Hypothalamus (tissue), 51 donors: ENCODE measurements at places on chromosomes 16 and 17.
A peak's percentile ranks its signal among the peaks of the same experiment; 100 is the strongest.

DNA sequence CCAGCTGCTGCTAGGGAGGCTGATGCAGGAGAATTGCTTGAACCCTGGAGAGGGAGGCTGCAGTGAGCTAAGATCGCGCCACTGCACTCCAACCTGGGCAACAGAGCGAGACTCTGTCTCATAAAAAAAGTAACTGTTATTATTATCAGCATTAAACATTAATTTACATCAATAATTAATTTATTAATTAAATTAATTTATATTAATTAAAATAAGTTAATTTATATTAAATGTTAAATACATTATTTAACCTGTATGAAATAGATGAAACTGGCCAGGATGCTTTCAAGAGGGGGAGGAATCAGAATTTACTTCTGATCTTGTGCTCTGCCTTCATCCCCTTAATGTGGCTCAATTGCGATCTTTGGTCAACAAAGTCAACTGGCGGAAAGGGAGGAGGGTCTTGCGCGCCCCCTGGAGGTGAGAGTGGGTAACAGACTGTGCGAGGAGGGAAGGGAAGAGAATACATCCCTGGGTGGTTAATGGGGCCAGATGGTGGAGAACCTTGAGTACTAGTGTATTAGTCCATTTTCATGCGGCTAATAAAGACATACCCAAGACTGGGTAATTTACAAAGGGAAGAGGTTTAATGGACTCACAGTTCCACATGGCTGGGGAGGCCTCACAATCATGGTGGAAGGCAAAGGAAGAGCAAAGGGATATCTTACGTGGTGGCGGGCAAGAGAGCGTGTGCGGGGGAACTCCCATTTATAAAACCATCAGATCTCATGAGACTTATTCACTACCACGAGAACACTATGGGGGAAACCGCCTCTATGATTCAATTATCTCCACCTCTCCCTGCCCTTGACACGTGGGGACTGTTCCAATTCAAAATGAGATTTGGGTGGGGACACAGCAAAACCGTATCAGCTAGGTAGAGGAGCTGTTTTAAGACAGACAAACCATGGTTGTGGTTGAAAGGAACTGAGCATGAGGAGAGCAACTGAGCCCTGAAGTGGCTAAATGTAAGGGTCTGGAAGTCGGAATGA is 15.7 kb upstream of the CPPED1 start:
- DNase-seq = peak; percentile 17

DNA sequence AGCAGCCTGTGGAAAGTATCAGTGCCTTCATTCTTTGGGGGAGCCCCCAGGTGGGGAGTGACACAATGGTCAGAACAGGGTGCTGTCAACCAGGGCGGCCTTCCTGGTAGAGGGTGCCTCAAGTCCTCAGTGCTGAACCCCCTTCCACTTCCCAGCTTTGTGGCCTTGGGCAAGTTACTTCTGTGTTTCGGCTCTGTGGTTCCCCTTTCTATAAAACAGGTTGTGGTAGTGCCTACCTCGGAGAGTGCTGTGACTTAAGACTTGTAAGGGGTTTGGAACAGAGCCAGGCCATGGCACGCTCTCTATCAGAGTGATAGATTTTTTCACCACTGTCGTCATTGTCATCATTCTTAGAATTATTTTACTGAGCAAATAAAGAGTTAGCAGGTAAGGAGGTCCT is 141.1 kb downstream of the CCDC182 start:
- DNase-seq = no peak

GRCh38 chr17:50044483-50044882 is 11.4 kb upstream of the ITGA3 start:
- DNase-seq = no peak

- no peak for DNase-seq
These were observed 80.4 kb upstream of the ERCC4 start for GRCh38 chr16:13839577-13839976.

- no peak for DNase-seq
These were observed 245.9 kb upstream of the RPL38 start for GRCh38 chr17:73957564-73957963.

- no peak for DNase-seq
These were observed at the start of gene AIPL1 for GRCh38 chr17:6435051-6435450. TSS of gene AIPL1 (minus strand) at chr17:6435121. CDS start at chr17:6435104, 17 bp downstream.

GRCh38 chr17:65050438-65050837 is 6.1 kb downstream of the GNA13 start:
- no peak for DNase-seq

- DNase-seq = no peak
These were observed 943 bp upstream of the PIP4K2B start for GRCh38 chr17:38800237-38800760.

GRCh38 chr16:56199164-56199563 is 7.9 kb downstream of the GNAO1 start:
- DNase-seq = no peak

DNA sequence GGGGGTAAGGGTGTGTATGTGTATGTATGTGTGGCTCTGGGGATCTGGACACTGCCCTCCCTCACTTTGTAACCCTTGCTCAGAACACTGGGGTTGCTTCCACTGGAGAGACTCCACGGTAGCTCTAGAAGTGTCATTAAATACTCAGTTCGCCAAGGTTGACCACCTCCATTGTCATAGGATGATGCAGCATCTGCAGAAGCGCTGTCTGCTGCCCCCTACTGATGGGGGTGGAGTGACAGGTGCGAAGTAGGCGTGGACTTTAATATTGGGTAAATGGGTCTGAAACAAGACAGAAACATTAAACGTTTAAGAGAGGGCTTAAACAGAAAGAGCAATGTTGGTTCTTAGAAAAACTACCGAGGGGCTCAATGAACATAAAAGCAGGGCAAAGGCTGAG is 35.5 kb upstream of the STAC2 start:
- no peak for DNase-seq

DNA sequence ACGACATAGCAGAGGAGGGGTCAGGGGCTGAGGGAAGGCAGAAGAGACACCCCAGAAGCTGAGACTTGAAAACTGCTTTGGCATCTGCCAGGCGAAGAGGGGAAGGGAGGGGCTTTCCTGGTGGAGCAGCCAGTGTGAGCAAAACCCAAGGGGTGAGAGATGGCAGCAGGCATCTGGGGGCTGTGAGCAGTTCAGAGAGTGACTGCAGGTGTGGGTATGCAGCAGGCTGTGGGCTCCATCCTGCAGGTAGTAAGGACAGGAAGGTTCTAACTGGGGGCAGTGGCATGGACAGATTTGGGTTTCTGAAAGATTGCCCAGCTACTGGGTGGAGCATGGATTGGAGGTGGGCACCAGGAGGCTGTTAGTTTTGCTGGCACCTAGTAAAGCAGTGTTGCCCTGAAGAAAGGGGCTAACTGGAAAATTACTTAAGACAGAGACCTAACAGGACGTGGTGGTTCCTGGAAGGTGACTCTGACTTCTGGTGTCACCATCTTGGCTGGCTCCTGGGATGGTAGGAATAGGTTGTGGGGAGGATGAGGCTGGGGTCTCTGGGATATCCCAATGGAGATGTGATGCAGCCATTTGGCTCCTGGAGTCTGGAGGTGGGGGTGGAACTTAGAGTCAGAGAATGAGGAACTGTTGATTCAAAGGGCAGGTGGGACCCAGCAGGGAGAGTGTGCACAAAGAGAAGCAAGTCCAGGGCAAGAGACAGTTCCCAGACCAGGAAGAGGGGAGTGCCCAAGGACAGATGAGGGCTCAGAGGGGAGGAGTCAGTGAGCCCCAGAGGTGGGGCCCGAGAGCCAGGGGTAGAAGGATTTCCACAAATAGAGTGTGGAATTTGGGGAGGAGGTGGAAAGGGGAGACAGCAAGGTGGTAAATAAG is 11.2 kb downstream of the BCL7C start:
- DNase-seq = no peak

DNA sequence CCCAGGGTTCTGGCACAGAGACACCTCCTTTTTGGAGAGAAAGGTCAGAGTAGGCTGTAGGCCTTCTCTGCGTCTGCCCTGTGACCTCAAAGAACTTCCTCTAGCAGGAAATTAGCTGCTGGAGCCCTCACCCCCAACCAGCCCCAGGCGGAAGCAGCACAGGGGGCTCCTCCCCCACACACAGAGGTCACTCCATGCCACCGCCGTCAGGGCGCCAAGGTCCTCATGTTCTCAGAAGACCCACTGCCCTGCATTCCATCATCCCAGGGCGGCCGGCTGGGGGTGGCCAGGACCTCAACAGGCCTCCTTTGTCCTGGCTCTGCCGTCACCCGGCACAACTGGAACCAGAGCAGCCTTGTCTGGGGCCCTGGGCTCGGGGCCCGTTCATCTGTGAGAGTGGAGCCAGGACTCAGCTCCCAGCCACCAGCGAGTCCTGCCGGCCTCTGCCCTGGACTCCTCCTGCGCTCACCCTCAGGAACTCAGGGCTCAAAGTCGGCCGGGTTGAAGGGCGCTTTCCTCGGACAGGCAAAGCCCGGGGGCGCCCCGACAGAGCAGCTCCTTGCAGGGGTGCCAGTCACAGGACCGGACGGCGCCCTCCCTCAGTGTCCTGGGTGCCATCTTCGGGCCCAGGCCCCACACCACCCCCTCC is 1.2 kb downstream of the TMC6 start:
- DNase-seq = peak; percentile 89

DNA sequence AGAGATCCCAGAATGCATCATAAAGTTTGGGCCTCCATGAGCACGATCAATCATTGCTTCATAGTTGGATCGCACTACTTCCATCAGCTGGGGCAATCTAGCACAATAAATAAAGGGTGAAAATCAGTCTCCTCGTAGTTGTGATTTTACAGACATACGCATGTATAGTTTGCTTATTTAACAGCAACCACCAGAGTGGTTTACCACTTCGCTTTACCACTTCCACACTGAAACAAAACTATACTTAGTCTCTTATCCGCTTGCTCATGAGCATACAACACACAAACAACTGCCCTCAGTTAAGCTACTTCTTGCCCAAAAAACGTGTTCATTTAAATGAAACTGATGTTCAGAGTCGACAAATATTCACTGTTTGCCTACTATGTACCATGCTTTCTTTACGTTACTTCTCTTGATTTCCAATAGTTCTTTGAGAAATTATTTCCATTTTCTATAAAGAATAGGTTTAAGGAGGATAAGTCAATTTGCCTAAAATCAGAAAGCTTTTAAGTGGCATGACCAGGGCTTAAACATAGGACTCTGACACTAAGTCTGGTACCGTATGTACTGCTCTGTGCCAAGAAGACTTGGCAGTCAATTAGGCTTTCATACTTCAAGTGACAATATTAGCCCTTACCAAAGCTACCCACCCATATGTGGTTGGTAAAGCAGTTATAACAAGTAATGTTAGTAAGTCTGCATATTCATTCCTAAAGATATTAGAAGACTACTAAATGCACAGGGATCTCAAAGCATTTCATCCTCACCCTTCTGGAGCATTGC is 22.0 kb downstream of the SETD6 start:
- no peak for DNase-seq

- no peak for DNase-seq
These were observed 43.5 kb downstream of the MAP1LC3B start for GRCh38 chr16:87435372-87436224.

DNA sequence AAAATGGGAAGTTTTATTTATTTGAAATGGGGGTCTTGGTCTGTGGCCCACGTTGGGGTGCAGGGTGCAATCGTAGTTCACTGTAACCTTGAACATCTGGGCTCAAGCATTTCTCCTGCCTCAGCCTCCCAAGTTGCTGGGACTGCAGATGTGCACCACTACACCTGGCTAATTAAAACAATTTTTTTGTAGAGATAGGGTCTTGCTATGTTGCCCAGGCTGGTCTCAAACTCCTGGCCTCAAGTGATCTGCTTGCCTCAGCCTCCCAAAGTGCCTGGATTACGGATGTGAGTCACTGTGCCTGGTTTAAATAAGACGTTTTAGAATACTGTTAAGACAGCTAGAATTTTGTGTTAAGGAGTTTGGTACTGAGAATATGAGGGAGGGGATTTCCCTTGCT is 15.7 kb downstream of the PSMD11 start:
- no peak for DNase-seq

GRCh38 chr17:50630524-50631194 is 4.0 kb upstream of the ABCC3 start:
- DNase-seq = no peak

- no peak for DNase-seq
These were observed 793.7 kb upstream of the EEF2KMT start for GRCh38 chr16:5891296-5891695.

DNA sequence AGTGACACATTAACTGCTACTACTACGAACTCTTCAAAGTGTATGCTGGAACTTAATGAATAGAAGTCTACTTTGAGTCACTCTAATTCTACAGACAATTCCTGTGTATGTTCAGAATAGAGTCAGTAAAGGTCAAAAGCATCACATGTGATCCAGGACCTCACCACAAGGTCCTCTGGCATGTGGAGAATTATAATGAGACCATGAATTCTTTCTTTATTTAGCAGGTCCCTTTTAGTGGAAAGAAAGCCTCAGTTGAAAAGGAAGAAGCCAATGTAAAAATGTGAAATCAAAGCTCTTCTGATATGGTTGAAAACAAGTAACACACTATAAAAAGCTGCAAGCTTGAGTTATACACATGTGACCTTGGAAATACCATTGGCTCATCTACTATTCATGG is 1612.1 kb upstream of the GOT2 start:
- no peak for DNase-seq

- DNase-seq = no peak
These were observed 30.1 kb upstream of the SHCBP1 start for GRCh38 chr16:46651305-46651704.

DNA sequence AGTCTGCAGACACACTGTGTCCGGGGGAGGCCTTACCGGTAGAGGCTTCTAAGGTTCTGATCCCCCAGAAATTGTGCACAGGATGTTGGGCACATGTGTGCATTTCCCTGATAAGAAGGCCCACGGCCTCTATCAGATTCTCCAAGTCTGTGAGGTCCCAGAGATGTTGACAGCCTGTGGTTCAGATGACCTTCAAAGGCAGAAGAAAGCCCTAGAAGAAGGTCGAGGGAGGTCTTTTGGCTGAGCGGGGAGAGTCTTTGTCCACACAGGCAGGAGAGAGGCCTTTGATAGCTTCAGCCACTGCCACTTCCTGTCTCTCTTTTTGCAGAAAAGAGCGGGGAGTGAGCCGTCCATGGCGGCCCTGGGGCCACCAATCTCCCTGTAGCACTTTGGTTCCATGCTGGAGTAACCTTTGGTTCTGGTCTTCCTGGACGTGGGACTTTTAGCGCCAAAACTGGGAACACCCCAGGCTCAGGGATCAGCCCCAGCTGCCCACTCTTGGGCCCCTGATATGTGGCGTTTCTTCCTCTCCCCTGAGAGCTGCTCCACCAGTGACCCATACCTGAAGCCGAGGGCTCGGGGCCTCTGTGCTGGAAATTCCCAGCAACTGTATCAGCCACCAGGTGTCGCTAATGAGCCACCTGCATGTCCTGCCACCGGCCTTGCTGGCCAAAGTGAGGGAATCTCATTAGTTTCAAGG is 28.1 kb upstream of the LGALS9 start:
- peak; percentile 15 for DNase-seq

DNA sequence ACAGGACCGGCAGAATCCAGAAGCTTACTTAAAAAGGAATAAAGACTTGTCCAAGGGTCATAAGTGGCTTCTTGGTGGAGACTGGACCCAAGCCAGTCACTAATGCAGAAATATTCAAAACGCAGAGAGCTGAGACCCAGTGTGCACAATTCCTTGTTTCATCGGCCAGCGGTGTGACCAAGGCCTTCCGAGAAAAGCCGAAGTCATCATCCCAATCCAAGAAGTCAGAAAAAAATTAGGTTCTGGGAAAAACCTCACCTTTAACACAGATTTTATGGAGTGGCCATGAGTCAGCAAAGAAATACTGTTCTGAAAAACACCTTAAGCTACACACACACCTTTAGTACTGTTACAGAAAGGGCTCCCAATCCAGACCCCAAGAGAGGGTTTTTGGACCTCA is 1.0 kb upstream of the GCSH start:
- no peak for DNase-seq
